ENCODE measurements at places on chromosomes 1 and 21.

GRCh38 chr1:154689083-154689482 is 81.1 kb upstream of the ADAR start:
- DNase-seq: no peak

- no peak for DNase-seq
Observed at GRCh38 chr1:154154534-154155191, at the start of gene NUP210L. Gene NUP210L, minus strand, starts transcription at chr1:154155073.

DNA sequence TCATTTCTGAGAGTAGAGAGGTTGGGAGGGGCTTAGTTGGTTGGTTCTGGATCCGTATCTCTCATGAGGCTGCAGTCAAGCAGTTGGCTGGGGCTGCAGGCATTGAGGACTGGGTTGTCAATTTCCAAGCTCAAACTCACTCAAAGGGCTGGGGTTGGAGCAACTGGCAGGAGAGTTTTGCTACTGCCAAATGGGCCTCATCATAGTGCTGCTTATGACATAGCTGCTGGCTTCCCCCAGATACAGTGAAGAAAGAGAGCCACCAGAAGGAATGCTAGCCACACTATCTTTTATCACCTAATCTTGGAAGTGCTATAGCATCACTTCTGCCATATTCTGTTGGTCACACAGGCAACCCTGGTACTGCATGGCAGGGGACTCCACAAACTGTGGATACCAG is 363.5 kb upstream of the USP24 start:
- DNase-seq: no peak

GRCh38 chr1:17170571-17170970 is 34.4 kb upstream of the PADI1 start:
- DNase-seq: no peak

- DNase-seq: no peak
Observed at GRCh38 chr1:55480029-55480795, 265.0 kb upstream of the USP24 start.

- DNase-seq: no peak
Observed at GRCh38 chr1:18384059-18384458, 96.7 kb upstream of the KLHDC7A start.

DNA sequence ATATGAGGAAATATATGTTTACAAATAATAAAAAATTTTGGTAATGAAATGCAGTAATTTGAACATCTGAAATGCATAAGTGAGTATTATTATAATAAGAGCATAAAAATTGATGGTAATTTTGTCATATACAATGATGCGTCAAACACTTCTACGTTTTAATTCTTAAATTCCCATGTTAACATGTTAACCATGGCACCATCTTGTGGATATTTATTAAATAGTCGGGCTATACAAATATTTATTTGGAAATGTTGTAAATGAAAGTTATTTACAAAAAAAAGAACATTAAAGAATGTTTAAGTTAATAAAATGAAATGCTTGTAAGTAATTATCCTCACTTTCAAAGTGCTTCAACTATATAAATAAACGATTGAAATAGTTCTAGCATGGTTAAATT is 57.2 kb upstream of the C1orf185 start:
- no peak for DNase-seq

GRCh38 chr1:184800876-184801275 is 46.2 kb upstream of the EDEM3 start:
- no peak for DNase-seq

DNA sequence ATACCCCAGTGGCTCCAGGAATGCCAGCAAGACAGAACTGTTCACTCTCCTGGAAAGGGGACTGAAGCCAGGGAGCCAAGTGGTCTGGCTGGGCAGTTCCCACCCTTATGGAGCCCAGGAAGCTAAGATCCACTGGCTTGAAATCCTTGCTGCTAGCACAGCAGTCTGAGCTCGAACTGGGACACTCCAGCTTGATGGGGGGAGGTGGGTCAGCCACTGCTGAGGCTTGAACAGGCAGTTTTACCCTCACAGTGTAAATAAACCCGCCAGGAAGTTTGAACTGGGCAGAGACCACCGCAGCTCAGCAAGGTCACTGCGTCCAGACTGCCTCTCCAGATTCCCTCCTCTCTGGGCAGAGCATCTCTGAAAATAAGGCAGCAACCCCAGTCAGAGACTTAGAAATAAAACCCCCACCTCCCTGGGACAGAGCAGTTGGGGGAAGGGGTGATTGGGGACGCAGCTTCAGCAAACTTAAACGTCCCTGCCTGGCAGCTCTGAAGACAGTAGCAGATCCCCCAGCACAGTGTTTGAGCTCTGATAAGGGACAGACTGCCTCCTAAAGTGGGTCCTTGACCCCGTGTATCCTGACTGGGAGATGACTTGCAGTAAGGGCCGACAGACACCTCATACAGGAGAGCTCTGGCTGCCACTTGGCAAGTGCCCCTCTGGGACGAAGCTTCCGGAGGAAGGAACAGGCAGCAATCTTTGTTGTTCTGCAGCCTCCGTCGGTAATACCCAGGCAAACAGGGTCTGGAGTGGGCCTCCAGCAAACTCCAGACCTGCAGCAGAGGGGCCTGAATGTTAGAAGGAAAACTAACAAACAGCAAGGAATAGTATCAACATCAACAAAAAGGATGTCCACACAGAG is 568.4 kb downstream of the PLA2G4A start:
- no peak for DNase-seq

GRCh38 chr21:31347435-31348032 is 3.5 kb upstream of the TIAM1 start:
- DNase-seq: no peak

- DNase-seq: no peak
Observed at GRCh38 chr21:44085491-44086321, 21.5 kb upstream of the PWP2 start.

GRCh38 chr21:18398843-18399242 is 4.7 kb downstream of the TMPRSS15 start:
- no peak for DNase-seq

GRCh38 chr1:3021801-3022401 is 634 bp downstream of the ACTRT2 start:
- no peak for DNase-seq

DNA sequence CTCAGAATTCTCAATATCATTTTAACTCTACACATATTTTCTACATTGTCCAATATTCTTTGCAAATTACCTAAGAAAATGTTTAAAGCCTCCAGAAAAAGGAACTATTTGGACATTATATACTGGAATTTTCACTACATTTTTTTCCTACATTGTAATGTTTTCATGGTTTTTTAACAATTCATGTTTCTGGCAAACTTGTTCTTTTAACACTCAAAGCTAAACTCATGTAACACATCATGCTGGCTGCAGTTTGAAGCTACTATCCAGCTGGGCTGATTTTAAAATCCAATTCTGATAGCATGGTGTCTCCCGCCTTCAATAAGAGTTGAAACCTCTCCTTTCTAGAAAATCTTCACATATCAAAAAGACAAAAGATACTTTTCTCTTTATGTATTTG is 52.0 kb downstream of the TGFBR3 start:
- no peak for DNase-seq

GRCh38 chr1:47711184-47711847 is 273.5 kb downstream of the FOXD2 start:
- DNase-seq: no peak

DNA sequence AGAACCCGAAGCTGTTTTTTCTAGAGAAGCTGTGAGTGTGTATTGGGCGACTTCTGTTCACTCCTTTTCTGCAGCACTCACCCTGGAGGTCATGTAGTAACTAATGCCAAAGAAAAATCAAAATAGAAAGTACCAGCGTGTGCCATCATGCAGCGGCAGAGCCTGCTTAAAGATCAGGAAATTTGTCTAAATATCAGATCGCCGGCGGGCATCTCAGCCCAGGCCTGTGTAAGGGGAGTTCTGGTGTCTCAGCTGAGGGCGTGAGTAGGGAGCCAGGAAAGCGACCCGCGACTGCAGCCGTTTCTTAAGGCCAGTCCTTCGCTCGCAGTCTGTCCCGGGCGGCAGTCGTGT is 768 bp downstream of the EDARADD start:
- no peak for DNase-seq

GRCh38 chr1:9881838-9882249 is 28.2 kb downstream of the CTNNBIP1 start:
- no peak for DNase-seq

- DNase-seq: no peak
Observed at GRCh38 chr1:211155040-211155439, 21.1 kb upstream of the KCNH1 start.

All from activated CD4-positive, alpha-beta T cell treated with anti-CD3 and anti-CD28 coated beads, Interleukin-2, amount 50 U/mL, for 48 hours (primary cell).